ENCODE measurements at places on chromosomes 3 and 15.

DNA sequence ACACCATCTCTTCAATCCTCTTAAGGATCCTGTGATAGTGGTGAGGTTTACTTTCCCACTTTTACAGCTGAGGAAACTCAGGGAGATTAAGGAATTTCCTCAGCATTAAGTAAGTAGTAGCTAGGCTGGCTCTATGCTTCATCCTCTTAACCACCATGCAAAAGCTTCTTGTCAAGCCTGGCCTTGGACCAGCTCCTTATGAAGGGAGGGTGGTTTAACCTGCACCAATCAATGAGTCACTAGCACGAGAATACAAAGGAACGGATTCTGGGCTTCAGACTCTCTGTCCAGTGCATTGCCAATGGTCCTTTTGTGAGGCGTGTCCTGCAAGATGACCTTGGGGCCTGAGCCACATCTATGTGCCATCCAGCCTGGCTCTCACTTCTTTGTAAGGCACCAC lies 202.0 kb upstream of the CFAP20DC start:
- DNase-seq: peak; percentile 13

DNA sequence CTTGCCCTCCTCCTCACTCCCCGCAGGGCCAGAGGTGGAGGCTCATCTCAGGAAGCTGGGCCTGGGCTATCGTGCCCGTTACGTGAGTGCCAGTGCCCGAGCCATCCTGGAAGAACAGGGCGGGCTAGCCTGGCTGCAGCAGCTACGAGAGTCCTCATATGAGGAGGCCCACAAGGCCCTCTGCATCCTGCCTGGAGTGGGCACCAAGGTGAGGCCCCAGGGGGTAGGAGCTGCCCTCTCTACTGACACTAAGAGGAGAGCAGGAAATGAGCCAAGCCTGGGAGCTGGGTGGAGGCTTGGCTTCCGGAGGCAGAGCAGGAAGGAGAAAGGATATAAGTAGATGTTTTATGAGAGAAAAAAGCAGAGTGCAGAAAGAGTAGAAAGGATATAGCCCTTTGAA lies 4.9 kb downstream of the OGG1 start:
- DNase-seq: no peak

GRCh38 chr3:132293251-132293650 lies 24.0 kb upstream of the ACP3 start:
- no peak for DNase-seq

DNA sequence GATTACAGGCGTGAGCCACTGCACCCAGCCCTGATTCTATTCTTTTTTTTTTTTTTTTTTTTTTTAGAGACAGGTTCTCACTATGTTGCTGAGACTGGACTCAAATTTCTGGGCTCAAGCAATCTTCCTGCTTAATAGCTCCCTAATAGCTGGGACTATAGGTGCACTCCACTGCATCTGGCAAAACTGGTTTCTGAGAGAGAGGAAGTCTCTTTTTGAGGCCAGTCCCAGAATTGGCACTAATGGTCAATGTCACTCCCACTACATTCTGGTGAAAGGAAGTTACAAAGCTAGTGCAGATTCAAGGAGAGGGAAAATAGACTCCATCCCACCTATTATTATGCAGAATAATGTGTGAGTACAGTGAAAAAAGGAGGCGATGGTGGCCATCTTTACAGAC lies 5.8 kb upstream of the TGFBR2 start:
- DNase-seq: no peak

GRCh38 chr15:70433586-70434324 lies 329.6 kb downstream of the UACA start:
- no peak for DNase-seq

GRCh38 chr15:58312031-58312430 lies 119.8 kb upstream of the LIPC start:
- DNase-seq: no peak

DNA sequence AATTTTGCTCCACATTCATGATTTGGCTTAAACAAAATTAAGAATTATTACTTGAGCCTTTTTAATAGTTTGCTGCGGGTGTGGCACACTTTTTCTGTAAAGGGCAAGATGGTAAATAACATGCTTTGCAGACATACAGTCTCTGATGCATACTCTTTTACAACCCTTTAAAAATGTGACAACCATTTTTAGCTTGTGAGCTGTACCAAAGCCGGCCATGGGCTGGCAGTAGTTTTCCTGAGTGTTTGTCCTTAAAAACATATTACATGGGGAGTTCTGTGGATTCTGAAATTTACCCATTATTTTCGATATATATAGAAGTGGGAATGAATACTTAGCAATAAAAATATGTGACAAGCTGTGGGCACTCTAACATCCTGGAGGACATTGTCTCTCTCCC lies 163.4 kb downstream of the FNDC3B start:
- no peak for DNase-seq

Measured in fibroblast of villous mesenchyme (primary cell).